Activated CD4-positive, alpha-beta T cell treated with anti-CD3 and anti-CD28 coated beads, Interleukin-2, amount 50 U/mL, for 48 hours (primary cell): ENCODE measurements at places on chromosomes 4 and X.

GRCh38 chr4:5423670-5424069 lies 284.7 kb downstream of the EVC2 start:
- DNase-seq, result no peak

- no peak for DNase-seq
Observed at GRCh38 chr4:5618051-5618960, 90.1 kb downstream of the EVC2 start.

- DNase-seq, result no peak
Observed at GRCh38 chrX:110284159-110284558, 33.7 kb downstream of the AMMECR1 start.

GRCh38 chr4:66482186-66482585 lies 811.9 kb upstream of the EPHA5 start:
- DNase-seq, result no peak

GRCh38 chr4:4603592-4603991 lies 61.7 kb upstream of the STX18 start:
- DNase-seq, result no peak

- DNase-seq, result no peak
Observed at GRCh38 chrX:44040406-44040805, 67.2 kb upstream of the NDP start.

- DNase-seq, result no peak
Observed at GRCh38 chr4:96073461-96073860, 233.6 kb downstream of the PDHA2 start.

- DNase-seq, result no peak
Observed at GRCh38 chrX:103780336-103781061, 3.9 kb downstream of the PLP1 start.

- DNase-seq, result no peak
Observed at GRCh38 chr4:159273141-159273438, 170.2 kb downstream of the RAPGEF2 start.

DNA sequence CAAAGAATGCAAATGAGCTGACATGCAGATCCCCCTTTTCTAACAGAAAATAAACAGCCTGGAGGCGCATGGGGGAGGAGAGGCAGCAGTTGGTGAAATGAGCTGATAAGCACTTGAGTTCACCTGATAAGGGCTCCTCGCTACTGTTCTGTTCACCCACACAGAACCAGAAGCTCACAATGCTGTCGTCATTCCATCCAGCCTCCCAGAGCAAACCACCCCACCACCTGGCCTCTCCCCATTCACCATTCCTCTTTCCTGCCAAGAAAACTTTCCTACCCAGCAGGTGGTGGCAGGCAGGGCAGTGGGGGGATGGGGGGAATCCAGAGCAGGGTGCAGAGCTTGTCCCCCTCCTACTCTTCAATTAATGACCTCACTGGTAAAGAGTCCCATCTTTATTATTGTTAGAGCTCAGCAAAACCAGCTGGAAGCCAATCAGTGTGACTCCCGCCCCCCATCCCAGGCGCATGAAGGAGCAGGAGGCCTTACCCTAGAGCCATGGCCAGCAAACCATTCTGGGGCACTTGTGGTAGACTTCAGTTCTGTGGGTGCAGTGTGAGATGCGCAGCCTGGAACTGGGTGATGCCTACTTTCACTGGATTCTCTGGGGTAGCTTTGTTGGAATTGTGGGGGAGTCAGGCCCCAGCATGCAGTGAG lies 350.3 kb downstream of the ZIC3 start:
- no peak for DNase-seq

DNA sequence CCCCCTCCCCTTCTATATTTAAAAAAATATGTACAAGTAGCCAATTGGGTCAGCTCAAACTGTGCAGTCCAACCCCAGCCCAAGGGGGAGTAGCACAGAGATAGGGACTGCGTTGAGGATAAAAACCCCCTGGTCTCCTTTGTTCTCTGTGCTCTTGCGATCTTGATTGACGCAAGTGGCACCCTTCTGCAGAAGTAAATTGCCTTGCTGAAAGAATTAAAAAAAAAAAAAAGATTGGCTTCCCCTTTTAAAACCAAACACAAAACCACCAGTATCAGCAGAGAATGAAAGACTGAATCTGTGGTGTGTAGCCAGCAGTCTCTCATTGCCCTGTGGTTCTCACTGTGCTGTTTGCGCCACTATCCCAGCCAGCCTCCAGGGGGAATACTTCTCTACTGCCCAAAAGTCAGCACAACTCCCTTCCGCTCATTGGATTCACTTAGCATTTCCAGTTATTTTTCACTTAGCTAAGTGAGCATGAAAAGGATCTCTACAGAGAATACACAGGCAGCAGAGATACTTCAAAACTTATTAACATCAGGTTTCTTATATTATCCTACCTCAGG lies 29.7 kb downstream of the MANBA start:
- DNase-seq, result no peak

GRCh38 chr4:139209470-139210063 lies 32.5 kb upstream of the ELF2 start:
- no peak for DNase-seq

GRCh38 chr4:8152090-8152864 lies 6.3 kb downstream of the ABLIM2 start:
- DNase-seq, result no peak

DNA sequence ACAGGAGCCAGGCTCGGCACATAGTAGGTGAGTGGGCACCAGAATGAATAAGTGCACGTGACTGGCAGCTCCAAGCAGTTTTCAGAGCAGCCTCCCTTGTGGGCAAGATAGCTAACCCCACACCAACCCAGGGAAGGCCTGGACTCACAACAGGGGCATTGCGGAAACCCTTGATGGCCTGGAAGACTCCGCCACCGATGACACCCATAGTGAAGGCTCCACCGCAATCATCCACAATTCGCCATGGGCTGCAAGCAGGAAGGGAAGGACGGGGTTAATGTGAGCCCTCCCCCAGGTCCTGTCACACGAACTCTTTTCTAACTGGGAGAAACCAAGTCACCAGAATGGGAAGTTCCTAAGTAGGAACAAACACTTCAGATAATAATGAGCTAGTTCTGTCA lies 957 bp downstream of the TIMM17B start:
- no peak for DNase-seq

- no peak for DNase-seq
Observed at GRCh38 chrX:150329868-150330267, 33.2 kb upstream of the MAMLD1 start.

- no peak for DNase-seq
Observed at GRCh38 chr4:36269101-36269500, 12.3 kb upstream of the DTHD1 start.

GRCh38 chr4:20287246-20287645 lies 35.5 kb downstream of the SLIT2 start:
- no peak for DNase-seq

DNA sequence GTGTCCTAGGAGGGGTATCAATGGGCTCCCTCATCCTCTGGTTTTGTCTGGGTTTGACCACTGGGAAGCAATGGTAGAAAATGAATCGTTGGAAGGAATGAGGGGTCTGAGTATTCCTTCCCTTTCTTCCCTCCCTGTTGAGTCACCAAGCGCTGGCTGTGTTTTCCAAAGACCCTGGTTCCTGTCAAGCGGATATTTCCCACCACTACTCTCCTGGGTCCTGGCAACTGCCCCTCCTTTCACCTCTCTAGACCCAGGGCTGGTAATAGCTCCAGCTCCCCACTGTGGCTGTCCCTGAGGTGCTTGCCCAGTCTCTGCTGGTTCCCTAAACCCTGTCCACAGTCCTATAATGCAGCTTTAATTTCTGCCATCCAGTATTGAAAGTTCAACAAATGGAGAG lies 22.2 kb downstream of the SMIM43 start:
- DNase-seq, result no peak

DNA sequence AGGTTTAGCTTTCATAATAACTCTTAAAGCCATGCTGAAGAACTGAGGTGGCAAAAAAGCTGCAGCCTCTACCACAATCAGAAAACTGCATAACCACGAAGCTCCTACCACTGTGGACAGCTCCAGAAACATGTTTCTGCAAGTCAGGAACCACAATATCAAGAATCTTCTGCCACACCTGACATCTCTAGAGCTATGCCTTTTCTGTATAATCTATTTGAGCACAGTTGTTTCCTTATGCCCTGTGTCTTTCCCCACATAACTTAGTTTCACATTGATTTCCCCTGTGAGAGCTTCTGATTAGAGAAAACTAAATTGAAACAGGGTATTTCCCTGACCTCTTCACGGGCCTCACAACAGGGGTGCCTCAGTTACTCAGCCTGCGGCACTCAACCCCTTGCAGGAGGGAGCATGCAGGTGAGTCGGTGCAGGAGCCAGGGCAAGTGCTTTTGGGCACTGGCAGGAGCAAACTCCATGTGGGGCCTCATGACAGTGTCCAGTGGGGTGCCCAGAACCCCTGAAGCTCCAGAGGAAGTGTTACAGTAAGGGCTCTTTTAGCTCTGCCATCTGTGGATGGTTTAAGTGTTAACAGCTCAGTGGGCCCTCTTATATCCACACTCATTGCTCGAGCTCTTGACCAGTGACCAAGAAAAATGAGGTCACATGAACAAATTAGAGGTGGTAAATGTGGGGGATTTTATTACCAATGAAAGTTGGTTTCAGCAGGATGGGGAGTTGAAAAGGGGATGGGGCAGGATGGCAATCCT lies 132.8 kb upstream of the BMP3 start:
- no peak for DNase-seq

DNA sequence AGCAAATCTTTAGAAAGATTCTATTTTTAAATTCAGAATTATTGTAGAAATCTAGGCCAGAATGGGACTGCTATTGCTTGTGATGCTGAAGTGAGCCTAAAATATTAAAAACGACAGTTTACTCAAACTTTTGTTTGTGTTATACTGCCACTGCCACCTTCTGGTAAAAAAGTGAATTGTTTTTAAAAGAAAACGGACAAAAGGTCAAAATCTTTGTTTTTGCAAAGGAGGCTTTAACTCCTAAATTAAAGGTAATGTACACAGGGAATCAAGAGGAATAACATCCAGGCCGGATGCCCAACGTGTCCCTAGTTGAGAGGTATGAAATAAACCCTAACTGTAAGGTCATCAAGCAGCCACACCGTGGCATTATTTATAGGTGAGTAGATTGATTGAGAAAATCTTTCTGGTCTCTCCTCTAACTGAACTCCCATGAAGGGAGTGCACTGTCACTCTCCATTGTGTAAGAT lies 338.3 kb upstream of the GALNT7 start:
- DNase-seq, result no peak

- DNase-seq, result no peak
Observed at GRCh38 chr4:41594432-41594831, 56.5 kb downstream of the LIMCH1 start.

DNA sequence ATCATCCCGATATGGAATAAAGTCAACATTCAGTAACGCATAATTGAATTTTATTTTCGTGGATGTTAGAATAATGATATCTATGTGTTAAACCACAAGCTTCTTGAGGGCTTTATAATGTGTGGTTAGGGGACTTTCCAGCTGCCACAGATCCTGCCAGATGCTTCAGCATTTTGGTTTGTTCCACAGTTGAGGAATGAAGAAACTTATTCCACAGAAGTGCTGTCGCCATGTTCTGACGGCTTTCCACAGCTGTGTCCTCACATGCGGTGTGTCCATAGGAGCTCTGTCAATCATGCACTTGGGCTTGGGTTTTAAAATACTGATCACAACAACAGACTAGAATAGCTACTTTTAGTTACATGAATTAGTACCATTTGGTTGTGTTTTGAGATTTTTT lies 411.9 kb downstream of the TRIML1 start:
- no peak for DNase-seq

DNA sequence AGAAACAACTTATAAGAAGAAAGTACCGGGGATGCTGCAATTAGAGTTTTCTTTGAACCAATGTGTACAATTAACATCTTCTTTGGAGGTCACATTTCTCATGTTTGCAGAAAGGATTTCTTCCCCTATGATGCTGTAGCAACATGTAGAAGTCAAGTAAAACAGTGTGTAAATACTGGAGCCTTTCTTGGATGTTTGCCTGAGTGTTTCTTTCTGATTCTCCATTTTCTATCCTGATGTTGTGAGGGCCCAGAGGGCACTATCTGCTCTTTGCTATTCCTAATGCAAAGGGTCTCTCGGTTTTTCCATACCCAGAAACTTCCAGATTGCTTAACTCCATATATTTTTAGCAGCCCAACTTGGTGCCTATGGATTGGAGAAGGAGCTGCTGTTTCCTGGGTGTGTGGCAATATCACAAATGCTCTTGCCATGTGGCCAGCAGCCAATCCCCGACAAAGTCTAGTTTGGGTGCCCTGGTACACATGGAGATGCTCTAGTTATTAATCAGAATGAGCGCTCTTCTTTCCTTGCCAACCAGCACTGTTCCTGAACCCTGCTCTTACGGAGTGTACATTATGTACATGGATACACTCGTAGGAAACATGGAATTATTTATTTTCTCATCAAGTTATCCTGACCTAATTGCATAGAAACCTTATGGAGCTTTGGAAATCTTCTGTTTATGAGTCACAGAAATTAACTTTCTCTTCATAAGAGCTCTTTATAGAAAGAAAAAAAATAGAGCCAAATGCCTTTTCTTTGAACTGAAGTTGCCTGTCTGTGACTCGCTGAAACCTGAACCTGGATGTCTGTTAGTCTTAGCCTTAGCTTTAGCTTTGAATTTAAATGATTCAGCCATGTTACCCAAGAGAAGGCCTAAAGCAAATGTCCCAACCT lies 67.0 kb upstream of the GPC4 start:
- no peak for DNase-seq

- no peak for DNase-seq
Observed at GRCh38 chr4:30943356-30943755, 223.2 kb downstream of the PCDH7 start.

DNA sequence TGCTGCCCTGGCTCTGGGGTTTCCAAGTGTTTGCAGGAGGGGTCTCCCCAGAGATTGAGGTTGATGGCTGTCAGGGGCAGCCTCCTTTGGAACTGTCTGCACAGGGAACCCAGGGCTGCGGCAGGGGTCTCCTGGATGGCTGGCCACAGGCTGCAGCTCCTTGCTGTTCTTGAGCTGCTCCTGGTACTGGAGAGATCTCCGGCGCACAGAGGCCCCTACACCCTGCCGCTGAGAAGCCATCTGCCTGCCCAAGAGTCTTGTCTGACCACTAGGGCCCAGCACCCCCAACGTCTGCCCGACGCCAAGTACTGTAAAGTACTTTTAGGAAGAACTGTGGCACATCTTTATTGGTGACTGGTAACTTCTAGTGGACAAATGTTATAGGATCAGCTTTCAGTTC lies 13.5 kb downstream of the STIM2 start:
- no peak for DNase-seq

GRCh38 chrX:1534301-1535168 lies 2.5 kb downstream of the P2RY8 start:
- DNase-seq, result peak; percentile 53

DNA sequence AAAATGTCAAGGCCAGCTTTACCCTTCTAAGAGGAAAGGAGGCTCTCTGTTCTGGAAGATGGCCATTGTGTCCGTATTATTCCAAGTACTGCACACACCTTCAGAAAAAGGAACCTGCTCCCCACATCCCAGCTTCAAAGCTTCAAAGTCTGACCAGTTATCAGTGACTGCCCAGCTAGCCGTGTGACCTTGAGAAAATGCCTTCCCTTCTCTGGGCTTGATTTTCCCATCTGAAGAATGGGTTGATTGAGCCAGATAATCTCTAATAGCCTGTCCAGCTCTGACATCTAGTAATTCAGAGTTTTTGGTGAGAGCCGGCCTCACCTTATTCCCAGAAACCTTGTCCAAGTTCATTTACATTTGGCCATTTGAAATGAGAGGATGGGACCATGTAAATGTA lies 3.0 kb downstream of the LONRF3 start:
- no peak for DNase-seq

GRCh38 chrX:21412883-21413282 lies 38.7 kb downstream of the CNKSR2 start:
- DNase-seq, result no peak
